Activated naive CD8-positive, alpha-beta T cell treated with anti-CD3 and anti-CD28 coated beads for 36 hours (primary cell): ENCODE measurements at places on chromosomes 16 and 17. TPM values are rescaled to one million over a fixed set of nuclear protein-coding genes. Genes with fewer than 3 reads are reported as not detected.
A peak's percentile ranks its signal among the peaks of the same experiment; 100 is the strongest.

- DNase-seq, result no peak
Measured at GRCh38 chr17:65254166-65254565, 117.0 kb downstream of the RGS9 start.

- no peak for DNase-seq
Measured at GRCh38 chr16:17323171-17323570, 147.6 kb downstream of the XYLT1 start.

- DNase-seq, result no peak
Measured at GRCh38 chr17:57626520-57627210, 118.4 kb downstream of the CCDC182 start.

DNA sequence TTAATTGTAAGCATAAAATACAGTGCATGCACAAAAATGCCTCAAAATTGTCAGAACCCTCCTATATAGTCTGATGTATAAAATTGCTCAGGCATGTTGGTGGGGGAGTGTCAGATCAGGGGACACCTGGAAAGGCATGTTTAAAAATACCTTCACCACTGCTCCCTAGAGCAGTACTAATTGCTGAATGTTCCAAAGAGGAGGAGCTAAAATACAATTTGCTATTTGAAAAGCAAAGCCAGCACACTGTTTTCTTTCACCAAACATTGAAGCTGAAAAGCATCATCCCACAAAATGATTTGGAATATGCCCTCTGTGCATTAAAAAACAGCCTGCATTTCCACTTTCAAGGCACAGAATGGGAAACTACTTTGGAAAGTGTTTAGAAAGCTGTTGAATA, 2.6 kb downstream of the ADAMTS18 start:
- no peak for DNase-seq

DNA sequence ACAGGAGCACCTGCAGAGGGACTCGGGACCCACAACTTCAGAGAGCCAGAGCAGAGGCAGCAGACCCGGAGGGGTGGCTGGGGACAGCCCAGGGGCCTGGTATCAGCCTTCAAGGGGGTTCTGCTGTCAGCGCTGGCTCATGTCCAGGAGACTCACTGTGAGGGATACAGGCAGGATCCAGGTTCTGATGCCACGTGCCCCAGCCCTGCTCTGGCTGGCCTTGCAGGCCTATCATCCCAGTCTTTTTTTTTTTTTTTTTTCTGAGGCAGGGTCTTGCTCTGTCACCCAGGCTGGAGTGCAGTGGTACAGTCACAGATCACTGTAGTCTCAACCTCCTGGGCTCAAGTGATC, 9.0 kb upstream of the MTSS2 start:
- no peak for DNase-seq

- no peak for DNase-seq
Measured at GRCh38 chr17:51224402-51225262, 35.2 kb downstream of the MBTD1 start.

DNA sequence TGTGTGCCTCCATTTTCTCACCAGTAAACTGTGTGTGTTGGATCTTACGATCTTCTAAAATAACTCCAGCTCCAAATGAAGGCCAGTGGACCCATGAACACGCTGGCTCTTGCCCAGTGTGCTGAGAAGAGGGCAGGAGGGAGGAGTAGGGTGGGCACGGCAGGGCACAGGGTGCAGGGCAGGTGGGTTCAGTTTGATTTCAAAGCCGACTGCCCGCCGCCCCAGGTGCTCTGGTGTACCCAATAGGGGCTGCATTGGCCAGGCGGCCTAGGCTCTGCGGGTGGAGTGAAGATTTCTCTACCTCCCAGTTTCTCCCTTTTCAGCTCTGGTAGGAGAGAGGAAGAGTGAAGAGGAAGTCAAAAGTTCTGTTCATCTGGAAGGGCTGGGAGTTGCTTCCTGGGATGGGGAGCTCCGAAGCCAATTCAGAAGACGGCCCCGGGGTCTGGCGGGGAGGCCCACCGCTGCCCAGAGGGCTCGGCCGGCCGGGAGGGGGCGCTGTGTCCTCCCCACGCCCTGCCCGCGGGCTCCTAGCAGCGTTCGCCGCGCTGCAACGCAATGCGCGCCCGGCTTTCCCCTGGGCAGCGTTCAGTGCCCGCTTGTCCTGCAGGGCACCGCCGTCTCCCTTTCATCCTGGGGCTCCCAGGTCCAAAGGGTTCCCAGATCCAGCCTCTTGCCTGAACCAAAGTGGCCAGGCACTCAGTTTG, 1.1 kb upstream of the CRHR1 start:
- peak; percentile 65 for DNase-seq

DNA sequence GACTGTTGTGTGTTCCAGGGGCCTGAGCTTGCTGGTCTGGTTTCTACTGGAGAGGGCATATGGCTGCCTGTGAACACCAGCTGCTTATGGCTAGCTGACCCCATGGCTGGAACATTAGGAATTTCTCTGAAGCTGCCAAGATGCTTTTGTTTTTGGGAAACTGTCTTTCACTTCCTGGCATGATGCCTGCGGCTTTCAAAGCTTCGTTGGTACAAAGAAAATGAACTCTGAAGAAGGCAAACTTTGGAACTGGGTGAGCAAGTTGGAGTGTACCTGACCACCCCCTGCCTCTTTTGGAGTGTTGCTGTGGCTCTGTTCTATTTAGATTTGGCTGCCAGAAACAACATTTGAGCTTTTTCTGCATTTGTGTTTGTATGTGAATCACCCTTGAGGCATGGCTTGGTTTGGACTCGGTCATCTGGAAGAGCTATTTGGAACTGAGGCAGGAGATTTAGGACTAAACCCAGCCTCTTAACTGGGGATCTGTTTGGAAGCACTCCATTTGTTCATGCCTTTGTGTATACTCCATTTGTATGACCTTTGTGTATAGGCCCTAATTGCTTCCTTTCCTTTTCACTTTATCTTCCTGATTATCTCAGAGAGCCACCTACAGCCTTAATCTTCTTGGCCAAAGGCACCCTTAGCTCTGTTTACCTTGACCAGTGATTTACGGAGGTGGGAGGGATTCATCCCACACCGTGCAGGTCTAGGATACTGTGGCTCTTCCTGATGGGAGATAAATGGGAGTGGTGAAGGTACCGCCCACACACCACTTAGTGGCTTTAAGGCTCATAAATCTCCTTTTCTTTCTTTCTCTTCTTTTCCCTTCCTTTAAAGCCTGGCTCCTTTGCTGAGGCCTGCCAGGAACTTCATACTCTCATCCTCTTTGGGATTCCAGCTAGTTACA, 7.3 kb upstream of the CPHXL start:
- DNase-seq, result no peak

DNA sequence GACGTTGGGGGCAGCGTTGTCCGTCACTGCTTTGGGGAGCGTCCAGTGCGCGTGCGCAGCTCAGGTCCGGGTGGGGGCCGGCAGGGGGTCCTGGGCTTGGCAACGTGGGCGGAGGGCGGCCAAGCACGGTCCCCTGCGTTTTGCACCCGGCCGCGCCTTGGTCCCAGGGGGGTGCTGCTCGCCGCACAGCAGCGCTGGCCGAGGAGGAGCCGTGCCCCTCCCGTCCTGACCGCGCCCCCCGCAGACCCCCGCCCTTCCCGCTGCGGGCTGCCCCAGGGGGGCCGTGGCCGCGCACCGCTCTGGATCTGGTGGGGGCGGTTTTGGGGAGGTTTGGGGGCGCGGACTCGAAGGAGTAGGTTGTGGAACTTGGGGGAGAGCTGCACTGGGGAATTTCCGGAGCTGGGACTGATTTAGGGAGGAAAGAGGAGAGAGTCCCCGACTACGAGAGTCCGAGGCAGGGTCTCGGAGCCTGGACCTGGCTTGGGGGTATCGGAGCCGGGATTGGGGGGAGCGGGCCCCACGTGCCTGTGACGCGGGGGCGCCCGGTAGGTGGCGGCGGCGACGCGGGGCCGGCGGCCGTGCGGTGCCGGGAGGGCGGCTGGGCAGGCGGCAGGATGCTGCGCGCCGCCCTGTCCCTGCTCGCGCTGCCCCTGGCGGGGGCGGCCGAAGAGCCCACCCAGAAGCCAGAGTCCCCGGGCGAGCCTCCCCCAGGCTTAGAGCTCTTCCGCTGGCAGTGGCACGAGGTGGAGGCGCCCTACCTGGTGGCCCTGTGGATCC, at the start of gene SLC9A5:
TSS of gene SLC9A5 (plus strand) at position 579 of the 777 bp plus-strand sequence. CDS start at position 615, 36 bp downstream.
- DNase-seq, result peak; percentile 61

DNA sequence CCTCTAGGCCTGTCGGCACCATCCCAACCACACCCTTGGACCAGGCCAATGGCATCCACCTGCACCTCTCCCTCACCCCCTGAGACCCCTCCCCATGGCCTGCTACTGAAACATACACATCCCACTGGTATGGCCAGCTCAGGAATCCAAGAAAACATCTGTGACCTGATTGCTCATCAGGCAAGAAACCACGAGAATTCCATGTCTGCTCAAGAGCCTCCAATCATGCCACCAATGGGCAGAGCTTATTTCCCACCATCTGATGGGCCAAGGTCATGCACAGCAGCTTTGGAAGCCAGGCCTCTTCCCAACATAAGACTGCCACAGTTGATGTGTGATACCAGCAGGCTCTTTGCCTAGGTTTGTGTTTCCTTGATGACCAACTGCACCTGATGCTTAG, 190.1 kb downstream of the C16orf78 start:
- DNase-seq, result no peak

GRCh38 chr17:72946156-72946555, 146.3 kb downstream of the SLC39A11 start:
- DNase-seq, result no peak

DNA sequence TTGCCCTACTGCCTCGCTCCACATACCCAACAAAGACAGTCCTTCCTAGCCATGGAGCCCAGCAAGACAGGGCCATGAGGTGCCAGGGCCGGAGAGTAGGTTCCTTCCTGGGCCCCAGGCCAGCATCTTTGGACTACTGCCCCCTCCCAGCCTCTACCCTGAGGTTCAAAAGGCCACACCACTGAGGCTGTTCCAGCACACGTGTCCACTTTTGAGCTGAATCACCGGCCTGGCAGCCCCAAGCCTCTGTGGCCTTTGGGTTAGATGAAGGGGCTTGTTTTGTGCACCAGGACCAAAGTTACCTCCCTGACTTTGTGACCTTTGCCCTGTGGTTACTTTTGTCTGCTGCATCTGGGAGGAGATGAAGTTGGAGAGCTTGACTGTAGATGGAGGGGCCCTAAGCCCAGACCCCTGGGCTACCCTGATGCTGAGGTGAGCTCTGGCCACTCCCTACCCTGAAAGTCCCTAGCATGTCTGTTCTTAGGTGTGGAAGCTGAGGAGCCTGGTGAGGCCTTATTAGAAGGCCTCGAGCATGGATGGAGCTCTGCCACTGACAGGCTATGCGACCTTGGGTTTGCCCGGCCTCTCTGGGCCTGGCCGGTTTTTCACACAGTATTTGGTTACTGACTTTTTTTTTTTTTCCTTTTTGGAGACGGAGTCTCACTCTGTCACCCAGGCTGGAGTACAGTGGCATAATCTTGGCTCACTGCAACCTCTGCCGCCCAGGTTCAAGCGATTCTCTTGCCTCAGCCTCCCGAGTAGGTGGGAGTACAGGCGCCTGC, 12.0 kb downstream of the SEZ6 start:
- no peak for DNase-seq

DNA sequence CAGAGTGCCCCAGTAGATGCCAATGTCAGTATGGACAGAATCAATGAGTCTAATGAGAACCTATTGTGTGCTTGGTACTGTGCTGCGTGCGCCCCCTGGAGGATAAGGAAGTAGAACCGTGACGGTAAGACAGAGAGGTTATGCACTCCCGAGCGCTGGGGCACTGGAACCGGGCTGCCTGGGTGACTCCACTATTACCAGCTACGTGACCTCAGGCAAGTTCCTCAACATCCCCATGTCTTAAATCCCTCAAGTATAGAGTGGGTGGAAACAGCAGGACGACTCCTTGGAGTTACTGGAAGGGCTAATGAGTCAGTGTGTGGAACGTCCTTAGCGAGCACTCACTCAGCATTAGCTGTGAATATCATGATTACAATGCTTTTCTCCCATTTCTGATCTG, 16.2 kb downstream of the CHST4 start:
- peak; percentile 55 for DNase-seq

TIMP2 gene
- 1.3 TPM for total RNA-seq

CD300LD gene
- total RNA-seq, result not detected

SCN4A gene
- total RNA-seq, result 0.14 TPM

MYO1D gene
- 7.0 TPM for total RNA-seq
